ENCODE measurements at places on chromosomes 3 and 15.

- DNase-seq, result no peak
These were observed 518.5 kb upstream of the CADM2 start for GRCh38 chr3:84440291-84440690.

GRCh38 chr3:138971766-138972320, 24.8 kb downstream of the FOXL2NB start:
- peak; percentile 74 for DNase-seq

GRCh38 chr3:96027718-96028117, 786.7 kb upstream of the EPHA6 start:
- no peak for DNase-seq

- no peak for DNase-seq
These were observed 29.6 kb upstream of the SGO1 start for GRCh38 chr3:20215636-20216035.

- DNase-seq, result no peak
These were observed 958.8 kb downstream of the ZPLD1 start for GRCh38 chr3:103393395-103394186.
